NCI-H1417 treated with DMSO at 0.1 percent for 48 hours (cell line): ENCODE measurements at places on chromosomes 1 and 21.
A peak's percentile ranks its signal among the peaks of the same experiment; 100 is the strongest.

DNA sequence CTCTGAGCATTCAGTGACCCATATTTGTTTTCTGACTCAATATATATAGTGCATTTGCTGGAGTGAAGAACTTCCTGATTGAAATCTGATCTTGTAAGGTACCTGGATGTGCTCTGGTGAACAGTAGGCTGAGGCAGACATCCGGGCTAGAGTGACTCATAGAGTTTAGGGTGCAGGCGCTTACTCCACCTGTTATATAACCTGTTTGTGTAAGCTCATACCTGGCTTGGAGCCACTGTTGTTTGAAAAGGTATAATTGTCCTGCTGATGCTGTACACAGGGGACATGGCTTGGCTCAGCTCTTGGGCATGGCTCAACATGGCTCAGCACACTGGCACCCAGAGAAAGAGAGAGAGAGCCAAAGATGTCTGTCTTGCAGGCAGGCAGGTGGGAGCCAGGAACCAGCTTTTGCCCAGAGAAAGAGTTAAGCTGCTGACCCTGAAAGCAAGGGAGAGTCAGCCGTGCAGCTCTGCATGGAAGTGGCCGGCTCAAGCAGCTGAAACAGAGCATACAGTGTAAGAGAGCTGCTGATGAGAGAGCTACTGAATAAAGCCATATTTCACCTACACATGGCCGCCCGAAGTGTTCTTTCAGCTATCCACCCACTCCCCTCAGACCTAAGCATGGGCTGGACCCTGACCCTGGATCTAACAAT, 43.2 kb downstream of the GJA5 start:
- no peak for DNase-seq

GRCh38 chr1:1463312-1463711, 8.3 kb upstream of the ATAD3B start:
- no peak for DNase-seq

DNA sequence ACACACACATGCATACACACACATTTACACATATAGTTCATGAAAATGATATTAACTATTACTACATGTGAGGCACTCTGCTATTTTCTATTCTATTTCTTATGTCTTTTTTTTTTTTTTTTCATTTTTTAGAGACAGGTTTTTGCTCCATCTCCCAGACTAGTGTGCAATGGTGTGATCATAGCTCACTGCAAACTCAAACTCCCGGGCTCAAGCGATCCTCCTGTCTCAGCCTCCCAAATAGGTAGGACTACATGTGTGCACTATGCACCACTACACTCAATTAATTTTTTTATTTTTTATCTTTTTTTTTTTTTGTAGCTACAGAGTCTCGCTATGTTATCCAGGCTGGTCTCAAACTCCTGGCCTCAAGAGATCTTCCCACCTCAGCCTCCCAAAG, 48.8 kb upstream of the RAB4A start:
- no peak for DNase-seq

DNA sequence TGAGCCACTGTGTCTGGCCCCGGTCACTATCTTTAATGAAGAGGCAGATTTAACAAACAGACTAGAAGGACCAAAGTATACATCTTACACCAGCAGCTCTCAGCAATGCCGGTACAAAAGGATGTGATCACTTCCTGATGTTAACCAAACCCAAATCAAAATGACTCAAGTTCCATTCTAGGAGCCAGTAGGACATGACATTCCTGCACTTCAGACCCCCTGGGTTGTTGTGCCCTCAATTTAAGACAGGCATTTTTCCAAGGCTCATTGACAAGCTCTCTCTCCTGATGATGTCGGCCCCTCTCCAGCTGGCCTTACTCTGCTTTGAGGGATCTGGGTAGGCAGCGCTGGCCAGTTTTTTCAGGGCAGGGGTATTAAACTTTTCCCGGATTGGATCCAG, 35.1 kb downstream of the YARS1 start:
- no peak for DNase-seq

GRCh38 chr1:150109586-150109985, 40.1 kb upstream of the PLEKHO1 start:
- DNase-seq, result no peak

GRCh38 chr1:226447932-226448665, 40.2 kb upstream of the PARP1 start:
- DNase-seq, result no peak

GRCh38 chr1:244665771-244666217, 12.9 kb downstream of the DESI2 start:
- no peak for DNase-seq

- DNase-seq, result no peak
Measured at GRCh38 chr1:216580538-216581057, 142.6 kb downstream of the ESRRG start.

DNA sequence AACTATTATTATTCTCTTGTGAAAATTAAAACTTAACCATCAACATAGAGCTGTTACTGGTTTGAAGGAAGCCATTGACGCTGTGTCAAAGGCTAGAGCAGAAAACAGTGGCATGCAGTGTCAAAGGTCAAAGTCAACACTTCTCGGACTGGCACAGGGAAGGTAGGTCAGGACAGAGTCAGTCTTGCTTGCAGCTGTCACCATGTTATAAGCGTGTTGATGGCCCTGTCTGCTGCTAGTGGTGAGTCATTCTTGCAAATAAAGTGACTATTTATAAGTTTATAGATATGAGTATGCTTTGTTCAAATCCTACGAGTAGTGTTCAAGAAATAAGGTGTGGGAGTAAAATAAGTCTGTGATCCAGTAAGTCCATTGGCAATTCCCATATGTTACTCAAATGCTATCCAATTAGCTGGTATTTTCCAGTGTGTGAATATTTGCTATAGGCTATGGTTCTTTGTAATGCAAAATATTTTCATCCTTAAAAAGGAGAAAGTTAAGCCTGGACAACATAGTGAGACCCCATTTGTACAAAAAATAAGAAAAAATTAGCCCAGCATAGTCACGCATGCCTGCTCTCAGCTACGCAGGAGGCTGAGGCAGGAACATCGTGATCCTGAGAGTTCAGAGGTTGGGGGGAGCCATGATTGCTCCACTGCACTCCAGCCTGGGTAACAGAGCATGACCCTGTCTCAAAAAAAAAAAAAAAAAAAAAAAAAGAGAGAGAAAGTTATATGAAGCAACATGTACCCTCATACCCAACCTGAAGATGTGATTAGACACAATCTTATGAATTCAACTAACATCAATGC, 26.3 kb upstream of the TINAGL1 start:
- DNase-seq, result no peak

GRCh38 chr1:231553320-231553719, 24.9 kb downstream of the TSNAX start:
- no peak for DNase-seq

GRCh38 chr1:84771895-84772294, 81.6 kb upstream of the SSX2IP start:
- no peak for DNase-seq

- DNase-seq, result peak; percentile 46
Measured at GRCh38 chr1:154559466-154560044, 1.1 kb upstream of the UBE2Q1 start.

DNA sequence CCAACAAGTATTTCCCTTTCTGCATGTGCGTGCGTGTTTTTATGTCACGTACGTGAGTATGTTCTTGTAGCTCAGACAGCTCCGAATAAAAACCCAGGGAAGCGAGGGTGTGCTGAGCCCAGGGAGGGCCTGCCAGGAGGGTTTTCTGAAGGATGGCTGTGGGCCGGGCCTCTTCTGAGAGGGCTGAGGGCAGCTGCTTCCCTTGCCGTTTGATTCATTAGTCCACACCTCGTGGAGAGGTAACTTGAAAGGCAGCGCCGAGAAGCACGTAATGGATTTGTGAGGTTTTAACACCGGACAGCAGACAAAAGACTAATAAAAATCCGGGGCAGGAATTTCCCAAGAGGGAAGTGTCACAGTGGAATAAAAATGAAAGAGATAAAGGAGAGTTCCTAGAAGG, 29.5 kb downstream of the CD247 start:
- no peak for DNase-seq

- DNase-seq, result no peak
Measured at GRCh38 chr1:77571642-77572041, 110.8 kb downstream of the ZZZ3 start.

DNA sequence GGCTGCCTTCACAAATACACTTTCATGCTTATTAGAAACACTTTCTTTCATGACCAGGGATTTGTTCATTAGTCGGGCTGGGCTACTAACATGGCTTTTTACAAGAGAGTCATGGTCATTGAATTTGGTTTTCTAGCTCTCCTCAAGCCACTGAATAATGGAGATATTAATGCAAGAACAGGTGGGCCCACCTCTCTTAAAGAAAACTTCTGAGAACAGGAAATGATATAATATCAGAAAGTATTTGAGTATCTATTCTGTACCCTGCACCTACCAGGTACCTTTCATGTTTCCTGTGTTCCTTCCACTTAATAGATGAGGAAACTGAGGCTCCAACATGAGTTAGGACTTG, 90.0 kb downstream of the TRABD2B start:
- no peak for DNase-seq

GRCh38 chr1:15621975-15622374, 4.7 kb downstream of the DDI2 start:
- DNase-seq, result no peak

- no peak for DNase-seq
Measured at GRCh38 chr1:55212349-55213150, 2.6 kb downstream of the USP24 start.

DNA sequence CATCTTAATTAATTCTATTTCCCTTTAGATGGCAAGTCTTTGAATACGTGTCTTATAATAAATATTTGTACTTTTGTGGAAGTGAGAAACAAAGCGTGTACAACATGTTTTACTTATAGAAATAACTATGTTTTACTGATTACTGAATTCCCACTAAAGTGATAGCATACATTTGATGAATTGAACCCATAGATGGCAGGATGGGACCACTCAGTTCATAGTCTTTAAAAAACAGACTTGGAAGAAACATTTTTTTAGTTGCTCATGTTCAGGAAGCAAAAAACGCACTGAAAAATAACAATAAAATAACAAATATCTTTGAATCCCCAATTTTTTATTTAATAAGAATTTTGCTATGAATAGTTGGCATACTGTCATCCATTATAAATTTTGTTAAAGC, 507.1 kb upstream of the ZRANB2 start:
- no peak for DNase-seq

DNA sequence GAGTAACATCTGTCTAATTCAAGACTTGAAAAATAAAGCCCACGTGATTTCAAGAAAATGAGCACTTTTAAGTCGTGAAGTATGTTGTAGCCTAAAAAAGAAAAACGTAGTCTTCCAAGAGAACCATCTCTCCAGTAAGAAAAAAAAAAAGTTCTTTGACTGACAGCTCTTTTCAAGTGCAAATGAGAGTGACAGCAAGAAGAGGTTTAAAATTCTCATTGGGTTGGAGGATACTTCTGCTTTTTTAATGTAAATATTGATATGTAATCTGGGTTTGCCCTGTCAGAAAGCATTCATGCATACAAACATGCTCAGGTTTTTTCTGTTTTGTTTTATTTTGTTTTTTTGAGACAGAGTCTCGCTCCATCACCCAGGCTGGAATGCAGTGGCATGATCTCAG, 32.3 kb upstream of the PRDM2 start:
- no peak for DNase-seq

DNA sequence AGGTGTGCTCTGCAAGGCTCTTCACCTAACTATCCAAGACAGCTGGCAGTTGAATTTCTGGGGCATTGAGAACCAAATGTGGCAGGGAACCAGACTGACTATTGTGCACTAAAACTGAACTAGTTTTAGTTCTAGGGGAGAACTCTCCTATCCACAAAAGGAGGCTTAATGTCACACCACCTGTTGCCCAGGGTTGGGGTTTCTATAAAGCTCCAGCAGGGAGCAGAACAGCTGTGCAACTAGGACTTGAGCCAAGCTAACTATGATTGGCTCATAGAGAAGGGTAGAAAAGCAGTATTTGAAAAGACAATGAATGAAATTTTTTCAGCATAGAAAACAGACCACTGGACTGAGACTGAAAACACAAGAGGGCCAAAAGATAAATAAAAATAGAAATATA, 53.3 kb upstream of the FGGY start:
- no peak for DNase-seq

- no peak for DNase-seq
Measured at GRCh38 chr21:43808367-43808766, 19.0 kb downstream of the RRP1 start.

- no peak for DNase-seq
Measured at GRCh38 chr1:201280884-201281283, 2.4 kb upstream of the PKP1 start.

DNA sequence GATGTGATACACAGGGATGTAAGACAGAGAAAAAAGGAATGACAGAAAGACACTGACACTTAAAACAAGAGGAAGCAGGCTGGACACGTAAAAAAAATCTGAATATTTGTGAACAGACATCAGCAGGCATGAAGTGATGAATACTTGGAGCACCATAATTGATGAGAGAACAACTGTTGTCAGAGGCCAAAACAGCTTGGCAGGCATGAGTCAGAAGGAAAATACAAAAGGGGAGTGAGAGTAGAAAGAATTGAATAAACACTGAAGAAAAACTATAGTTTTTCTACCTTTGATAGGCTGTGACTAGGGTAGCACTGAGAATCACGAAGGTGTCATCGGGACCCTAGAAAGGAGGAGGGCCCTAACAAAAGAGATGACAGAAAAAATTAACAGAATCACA, 21.6 kb upstream of the GUCA2A start:
- DNase-seq, result no peak

GRCh38 chr1:39933956-39934941, 20.7 kb upstream of the MFSD2A start:
- no peak for DNase-seq

GRCh38 chr21:46151261-46151988, 4.0 kb downstream of the FTCD start:
- DNase-seq, result no peak

- no peak for DNase-seq
Measured at GRCh38 chr1:6294890-6295556, 34.1 kb upstream of the GPR153 start.

DNA sequence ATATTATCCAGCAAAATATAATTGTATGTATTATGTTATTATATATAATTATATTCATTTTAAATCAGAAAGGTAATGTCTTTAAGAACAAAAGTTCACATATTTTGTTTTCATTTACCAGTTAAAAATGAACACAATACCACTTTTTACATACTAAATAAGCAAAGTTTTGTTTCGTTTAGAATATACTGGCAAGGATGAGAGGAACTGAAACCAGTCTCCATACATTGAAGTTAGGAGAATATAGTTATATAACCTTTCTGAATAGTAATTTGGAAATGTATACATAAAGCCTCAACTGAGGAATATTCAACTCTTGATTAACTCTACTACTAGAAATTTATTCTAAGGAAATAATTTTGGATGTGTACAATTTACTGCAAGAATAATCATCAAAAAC, 110.5 kb downstream of the ZNF644 start:
- no peak for DNase-seq
